Stimulated activated CD8-positive, alpha-beta memory T cell treated with anti-CD3 and anti-CD28 coated beads, Interleukin-15, amount 100 ng/mL, for 4 hours (primary cell): ENCODE measurements at places on chromosomes 2 and 18.

GRCh38 chr2:183543731-183544130, 419.5 kb downstream of the NUP35 start:
- no peak for DNase-seq

- DNase-seq = no peak
These were observed 81.2 kb downstream of the TMEM18 start for GRCh38 chr2:595831-596592.

DNA sequence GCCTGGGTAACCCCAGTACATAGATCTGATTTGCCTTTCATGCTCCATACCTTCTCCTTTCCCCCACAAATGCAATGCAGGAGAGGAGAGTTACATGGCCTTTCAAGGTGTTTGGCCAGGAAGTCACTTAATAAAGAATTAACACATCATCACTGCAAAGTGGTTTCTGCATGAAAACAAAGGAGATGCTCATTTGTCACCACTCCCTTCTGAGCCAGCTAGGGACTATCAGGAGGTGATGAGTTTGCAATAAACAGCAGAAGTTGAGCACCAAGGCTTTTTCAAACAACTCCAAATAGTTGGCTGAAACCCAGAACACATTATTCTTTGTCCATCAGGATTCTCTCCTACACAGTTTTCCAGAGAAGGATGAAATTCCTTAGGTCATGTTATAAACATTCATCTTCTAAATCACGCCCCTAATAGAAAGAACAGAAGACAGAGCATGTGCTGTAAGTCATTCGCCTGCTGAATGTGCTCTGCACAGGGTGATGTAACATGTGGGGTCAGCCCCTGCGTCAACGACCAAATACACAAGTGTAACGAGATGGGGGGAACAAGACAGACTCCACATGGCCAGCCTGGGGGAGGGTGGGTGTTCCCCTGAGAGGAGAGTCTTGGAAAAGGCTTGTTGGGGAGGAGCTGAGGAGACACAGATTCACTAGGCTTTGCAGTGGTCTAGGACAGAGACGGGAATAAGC, 87.3 kb upstream of the RMDN2 start:
- DNase-seq = no peak

- no peak for DNase-seq
These were observed 140.3 kb downstream of the ARL6IP6 start for GRCh38 chr2:152858594-152859265.
